ENCODE measurements at places on chromosomes 2 and 18.
A peak's percentile ranks its signal among the peaks of the same experiment; 100 is the strongest.

DNA sequence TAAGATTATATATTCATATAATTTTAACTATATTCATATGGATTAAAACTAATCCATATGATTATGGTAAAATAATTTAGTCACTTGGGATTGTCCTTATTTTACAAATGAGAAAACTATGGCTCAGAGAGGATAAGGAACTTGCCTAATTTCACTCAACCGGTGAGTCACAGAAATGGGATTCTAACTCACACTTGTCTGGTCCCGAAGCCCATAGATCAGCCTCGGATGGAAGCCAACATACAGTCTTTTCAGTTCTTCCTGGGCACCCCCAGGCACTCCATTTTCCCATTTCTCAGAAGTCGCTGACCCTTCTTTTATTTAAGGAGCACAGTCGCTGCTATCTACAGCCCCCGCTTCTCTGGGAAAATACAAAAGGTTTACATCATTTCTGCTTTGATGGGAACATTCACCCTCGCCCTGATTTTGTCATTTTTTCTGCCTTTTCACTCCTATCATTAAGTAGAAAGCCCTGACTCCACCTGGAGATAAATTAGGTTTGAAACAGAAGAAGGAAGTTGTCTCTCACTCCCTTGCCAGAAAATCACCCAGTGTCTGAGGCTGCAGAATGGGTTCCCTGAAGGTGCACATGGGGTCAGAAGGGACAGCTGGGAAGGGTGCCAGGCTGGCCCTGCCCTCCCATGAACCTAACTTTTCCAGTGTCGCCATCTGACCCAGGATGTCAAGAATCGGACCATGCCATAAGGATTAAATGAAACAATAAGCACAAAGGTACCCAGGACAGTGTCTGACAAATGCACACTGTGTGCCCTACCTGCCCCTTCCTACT is 36.6 kb downstream of the CYP1B1 start:
- H3K36me3 ChIP-seq, result peaks cover 10% of the 10 kb centered on the region
- H3K4me1 ChIP-seq, result peaks cover 2% of the 10 kb centered on the region
- no peak overlapping the region for H3K27ac ChIP-seq
- H3K4me3 ChIP-seq, result no peak overlapping the region

DNA sequence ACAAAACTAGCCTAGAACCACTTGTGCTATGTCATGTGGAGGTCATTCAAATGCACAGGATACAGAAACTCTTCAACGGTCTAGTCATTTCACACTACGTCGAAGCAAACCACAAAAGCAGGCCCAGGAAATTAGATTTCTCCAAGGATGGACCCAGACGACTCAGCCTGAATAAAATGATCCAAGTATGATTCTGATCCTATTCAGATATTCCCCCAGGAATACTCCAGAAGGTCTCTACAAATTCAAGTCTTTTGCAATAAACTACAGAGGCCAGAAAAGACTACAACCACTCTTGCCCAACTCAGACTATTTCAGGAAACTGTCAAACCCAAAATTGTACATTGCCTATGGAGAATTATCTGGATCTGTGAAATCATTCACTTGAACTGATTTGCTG is 422.5 kb downstream of the METTL4 start:
- H3K36me3 ChIP-seq, result no peaks in the 10 kb centered on the region
- no peaks in the 10 kb centered on the region for H3K4me1 ChIP-seq
- H3K27me3 ChIP-seq, result peaks cover 3% of the 10 kb centered on the region
- DNase-seq, result no peak

DNA sequence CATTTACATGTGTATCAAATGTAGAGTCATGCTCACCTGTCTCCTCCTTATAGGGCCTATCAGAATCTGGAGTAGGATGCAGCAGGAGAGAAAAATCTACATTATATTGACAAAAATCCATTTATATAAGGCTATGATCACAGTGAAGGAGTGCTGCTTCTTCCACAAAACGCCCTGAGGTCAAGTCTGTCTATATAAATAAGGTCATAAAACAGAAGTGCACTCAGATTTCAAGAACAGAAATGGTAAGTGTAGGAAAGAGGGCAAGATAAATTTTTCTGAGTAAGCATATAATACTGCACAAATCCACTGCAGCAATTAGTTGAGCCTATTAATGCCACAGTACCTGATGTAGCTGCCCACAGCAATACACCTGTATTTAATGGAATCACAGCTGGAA is 51.8 kb downstream of the COL5A2 start:
- no peak overlapping the region for H3K27ac ChIP-seq
- H3K27me3 ChIP-seq, result peaks cover 8% of the 10 kb centered on the region
- no peaks in the 10 kb centered on the region for H3K4me1 ChIP-seq
- no peak overlapping the region for H3K4me3 ChIP-seq
- DNase-seq, result no peak

- H3K4me1 ChIP-seq, result peaks cover 37% of the 10 kb centered on the region
- H3K36me3 ChIP-seq, result no peaks in the 10 kb centered on the region
- peak overlapping the region; percentile 44 for H3K27ac ChIP-seq
- no peaks in the 10 kb centered on the region for H3K27me3 ChIP-seq
- no peak overlapping the region for H3K4me3 ChIP-seq
Measured at GRCh38 chr2:28356095-28356911, 36.4 kb upstream of the FOSL2 start.

DNA sequence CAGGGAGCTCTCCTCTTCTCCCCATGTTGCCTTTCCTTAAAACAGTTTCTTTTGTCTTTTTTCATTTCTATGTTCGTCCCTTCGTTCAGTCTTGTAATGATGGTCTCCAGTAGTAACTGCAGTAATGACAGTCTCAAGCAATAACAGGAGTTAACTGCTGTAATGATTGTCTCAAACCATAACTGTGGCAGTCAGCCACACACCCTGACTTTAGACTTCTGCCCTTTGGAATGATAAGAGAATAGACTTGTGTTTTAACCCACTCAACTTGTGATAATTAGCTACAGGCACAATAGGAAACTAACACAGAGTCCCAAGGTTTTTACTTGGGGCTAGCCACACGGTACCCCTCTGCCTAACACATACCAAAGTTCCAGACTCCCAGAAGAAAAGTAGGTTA is 12.1 kb downstream of the TMEM131 start:
- H3K27me3 ChIP-seq, result no peaks in the 10 kb centered on the region
- H3K4me3 ChIP-seq, result no peak overlapping the region

GRCh38 chr2:78977661-78978145 is 47.8 kb upstream of the REG3G start:
- no peaks in the 10 kb centered on the region for H3K36me3 ChIP-seq
- no peak overlapping the region for H3K4me3 ChIP-seq
- no peak overlapping the region for H3K27ac ChIP-seq
- no peaks in the 10 kb centered on the region for H3K4me1 ChIP-seq
- H3K27me3 ChIP-seq, result no peaks in the 10 kb centered on the region

- H3K4me1 ChIP-seq, result no peaks in the 10 kb centered on the region
- DNase-seq, result no peak
- peaks cover 34% of the 10 kb centered on the region for H3K27me3 ChIP-seq
- H3K27ac ChIP-seq, result no peak overlapping the region
- H3K36me3 ChIP-seq, result no peaks in the 10 kb centered on the region
Measured at GRCh38 chr2:215141706-215142105, 3.3 kb upstream of the ABCA12 start.

GRCh38 chr18:28050545-28050944 is 126.4 kb downstream of the CDH2 start:
- H3K4me1 ChIP-seq, result no peaks in the 10 kb centered on the region
- no peak overlapping the region for H3K27ac ChIP-seq
- DNase-seq, result no peak

DNA sequence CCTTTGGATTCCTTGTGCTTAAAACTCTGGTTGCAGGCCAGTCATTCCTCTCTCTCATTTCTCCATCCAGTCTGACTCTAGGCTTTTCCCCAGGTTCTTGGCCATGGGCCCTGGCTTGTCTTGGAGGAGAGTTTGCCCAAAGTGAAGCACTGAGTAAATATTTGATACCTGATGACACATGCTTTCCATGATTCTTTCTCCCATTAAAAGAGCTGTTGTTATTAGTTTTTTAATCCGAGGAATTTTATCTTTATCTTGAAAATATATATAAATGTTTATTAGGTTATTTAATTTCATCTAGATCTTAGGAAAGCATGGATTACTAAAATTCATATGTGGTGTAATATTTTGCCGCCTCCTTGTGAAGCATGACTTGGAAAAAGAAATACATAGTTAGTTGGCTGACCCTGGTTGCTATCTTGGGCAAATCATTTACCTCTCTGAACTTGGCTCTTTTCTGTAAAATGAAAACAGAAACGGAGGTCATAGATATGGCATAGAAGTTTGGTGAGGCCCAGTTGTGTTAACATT is 650.1 kb downstream of the SLC4A3 start:
- H3K27me3 ChIP-seq, result peaks cover 2% of the 10 kb centered on the region
- H3K27ac ChIP-seq, result no peak overlapping the region
- H3K36me3 ChIP-seq, result no peaks in the 10 kb centered on the region
- no peak for DNase-seq

GRCh38 chr2:61436092-61436491 is 34.8 kb downstream of the USP34 start:
- H3K27ac ChIP-seq, result peak overlapping the region; percentile 72
- peaks cover 11% of the 10 kb centered on the region for H3K36me3 ChIP-seq
- DNase-seq, result no peak
- H3K4me3 ChIP-seq, result peak overlapping the region; percentile 7
- H3K27me3 ChIP-seq, result no peaks in the 10 kb centered on the region

DNA sequence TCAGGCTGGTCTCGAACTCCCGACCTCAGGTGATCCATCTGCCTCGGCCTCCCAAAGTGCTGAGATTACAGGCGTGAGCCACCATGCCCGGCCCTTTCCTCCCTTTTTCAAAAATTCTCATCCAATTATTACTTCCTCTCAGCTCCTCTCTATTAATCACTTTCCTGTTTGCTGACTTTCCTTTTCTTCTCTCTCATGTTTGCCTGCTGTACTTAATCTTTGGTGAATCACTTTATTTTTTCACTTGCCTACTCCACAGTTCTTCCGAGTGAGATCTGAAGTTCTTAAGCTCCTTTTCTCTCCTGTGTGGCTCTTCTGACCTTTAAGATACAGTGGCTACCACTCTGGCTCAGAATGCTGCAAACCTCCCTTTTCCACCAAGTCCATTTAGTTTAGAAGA is 126.3 kb upstream of the SERTAD2 start:
- peaks cover 3% of the 10 kb centered on the region for H3K36me3 ChIP-seq
- no peak overlapping the region for H3K4me3 ChIP-seq
- no peak for DNase-seq
- H3K27me3 ChIP-seq, result peaks cover 1% of the 10 kb centered on the region
- H3K4me1 ChIP-seq, result no peaks in the 10 kb centered on the region

DNA sequence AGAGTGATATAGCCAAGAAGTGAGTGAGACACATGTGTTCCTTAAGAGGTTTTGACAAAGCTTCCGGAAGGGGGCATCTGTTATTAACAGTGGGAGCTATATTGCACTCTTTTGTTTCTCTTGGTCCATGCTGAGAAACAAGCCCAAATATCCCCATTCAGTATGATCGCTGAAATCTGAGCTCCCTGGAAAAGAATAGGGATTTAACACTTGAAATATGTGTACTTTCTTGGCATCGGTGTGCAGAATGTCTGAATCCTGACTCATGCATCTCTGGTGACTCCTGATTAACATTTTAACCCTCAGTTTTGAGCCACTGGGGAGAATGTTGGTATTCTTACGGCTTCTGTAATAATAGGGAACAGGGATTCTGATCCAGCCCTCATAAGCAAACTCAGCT is 448.1 kb downstream of the TSN start:
- H3K4me1 ChIP-seq, result no peaks in the 10 kb centered on the region
- no peak overlapping the region for H3K27ac ChIP-seq
- H3K4me3 ChIP-seq, result no peak overlapping the region
- DNase-seq, result no peak
- H3K36me3 ChIP-seq, result no peaks in the 10 kb centered on the region

- no peaks in the 10 kb centered on the region for H3K4me1 ChIP-seq
- H3K4me3 ChIP-seq, result no peak overlapping the region
- peaks cover 19% of the 10 kb centered on the region for H3K27me3 ChIP-seq
- no peaks in the 10 kb centered on the region for H3K36me3 ChIP-seq
- DNase-seq, result no peak
Measured at GRCh38 chr2:132645176-132645575, 24.8 kb downstream of the LYPD1 start.

GRCh38 chr18:31430554-31430953 is 17.0 kb upstream of the DSG3 start:
- no peak for DNase-seq
- no peak overlapping the region for H3K27ac ChIP-seq
- no peak overlapping the region for H3K4me3 ChIP-seq
- no peaks in the 10 kb centered on the region for H3K4me1 ChIP-seq

- no peak overlapping the region for H3K27ac ChIP-seq
- no peak for DNase-seq
- H3K4me3 ChIP-seq, result no peak overlapping the region
- H3K36me3 ChIP-seq, result no peaks in the 10 kb centered on the region
Measured at GRCh38 chr2:234178330-234179030, 128.0 kb downstream of the SPP2 start.

- H3K36me3 ChIP-seq, result no peaks in the 10 kb centered on the region
- no peak overlapping the region for H3K4me3 ChIP-seq
Measured at GRCh38 chr2:36485521-36485920, 112.4 kb downstream of the FEZ2 start.

DNA sequence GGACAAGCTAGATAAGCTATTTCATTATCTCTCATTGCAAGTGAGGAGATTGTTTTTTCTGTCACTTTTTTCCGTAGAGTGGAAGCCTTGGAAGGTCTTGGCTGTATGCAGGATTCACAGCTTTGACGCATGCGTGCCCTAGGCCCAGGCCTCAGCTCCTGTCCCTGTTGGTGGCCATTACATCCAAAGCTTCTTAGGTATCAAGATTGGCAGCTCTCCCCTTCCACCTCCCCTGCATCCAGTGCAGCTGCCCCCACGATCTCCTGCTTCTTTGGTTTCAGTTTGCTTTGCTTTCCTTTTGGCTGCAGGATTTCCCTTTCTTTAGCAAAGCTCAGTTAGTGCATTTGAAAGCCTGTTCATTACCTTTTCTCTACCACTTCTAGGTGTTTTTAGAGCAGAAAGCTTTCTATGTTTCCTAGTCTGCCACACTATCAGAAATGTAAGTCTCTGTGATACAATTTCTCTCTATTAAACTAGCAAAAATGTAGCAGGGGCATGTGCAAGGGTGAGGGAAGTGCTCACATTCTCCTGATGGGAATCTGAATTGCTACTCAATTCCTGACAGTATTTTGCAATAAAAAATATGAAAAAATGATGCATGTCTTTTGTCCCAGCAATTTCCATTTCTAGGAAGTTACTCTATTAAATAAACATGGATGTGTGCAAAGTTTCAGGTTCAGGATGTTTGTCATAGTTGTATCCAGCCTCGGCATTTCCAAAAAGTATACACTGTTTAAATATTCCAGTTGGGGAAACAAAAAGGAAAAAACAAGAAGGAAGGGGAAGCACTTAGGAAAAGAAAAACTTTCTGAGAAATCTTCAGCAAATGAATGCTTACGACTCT is 91.2 kb downstream of the LIPG start:
- no peaks in the 10 kb centered on the region for H3K36me3 ChIP-seq
- no peaks in the 10 kb centered on the region for H3K27me3 ChIP-seq
- no peak for DNase-seq

DNA sequence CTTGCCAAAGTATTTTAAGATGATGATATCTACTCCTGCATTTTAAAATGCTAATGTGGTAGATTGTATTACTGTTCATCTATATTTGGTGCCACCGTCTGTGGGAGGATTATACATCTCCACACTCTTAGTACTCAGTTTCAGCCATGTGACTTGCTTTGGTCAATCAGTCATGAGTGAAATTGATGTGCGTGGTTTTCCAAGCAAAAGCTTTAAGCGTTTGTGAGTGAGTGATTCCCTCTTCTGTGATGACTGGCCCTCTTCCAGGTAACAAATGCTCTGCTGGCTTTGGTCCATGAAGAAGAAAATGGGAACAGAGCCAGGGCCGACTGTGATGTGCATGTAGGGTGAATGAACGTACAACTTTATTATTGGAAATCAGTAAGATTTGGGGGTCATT is 330.4 kb downstream of the LPIN1 start:
- no peak overlapping the region for H3K4me3 ChIP-seq
- H3K27me3 ChIP-seq, result no peaks in the 10 kb centered on the region
- H3K36me3 ChIP-seq, result no peaks in the 10 kb centered on the region
- H3K4me1 ChIP-seq, result peaks cover 14% of the 10 kb centered on the region

GRCh38 chr2:230046491-230046890 is 22.2 kb downstream of the SLC16A14 start:
- H3K4me1 ChIP-seq, result no peaks in the 10 kb centered on the region
- DNase-seq, result no peak
- no peak overlapping the region for H3K4me3 ChIP-seq

Measured in naive thymus-derived CD8-positive, alpha-beta T cell (primary cell).